ENCODE measurements at places on chromosomes 1 and 21.
A peak's percentile ranks its signal among the peaks of the same experiment; 100 is the strongest.

- DNase-seq, result no peak
Measured at GRCh38 chr1:246147524-246148461, 359.3 kb downstream of the SMYD3 start.

- DNase-seq, result no peak
Measured at GRCh38 chr1:204426035-204426436, 14.4 kb upstream of the PPP1R15B start.

- DNase-seq, result peak; percentile 76
Measured at GRCh38 chr1:158124999-158125398, 55.7 kb upstream of the CD1D start.

DNA sequence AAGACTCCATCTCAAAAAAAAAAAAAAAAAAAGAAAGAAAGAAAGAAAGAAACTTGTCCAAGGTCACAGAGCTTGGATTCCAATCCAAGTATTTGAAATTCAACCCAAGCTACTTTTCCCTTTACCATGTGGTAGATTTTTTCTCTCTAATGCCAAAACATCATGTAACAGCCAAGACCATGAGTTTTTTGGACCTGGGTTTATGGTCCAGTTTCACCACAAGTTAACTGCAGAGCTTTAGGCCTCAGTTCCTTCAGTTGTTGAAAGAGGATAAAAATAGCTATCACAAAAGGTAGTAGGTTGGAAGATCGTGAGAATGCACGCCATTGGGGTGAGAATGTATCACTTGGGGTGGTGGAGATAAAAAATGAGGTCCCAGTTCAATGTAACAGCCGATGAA lies 33.4 kb downstream of the ATP2B4 start:
- no peak for DNase-seq

- DNase-seq, result peak; percentile 35
Measured at GRCh38 chr1:52904927-52905698, 16.4 kb downstream of the ECHDC2 start.

- DNase-seq, result no peak
Measured at GRCh38 chr1:88695781-88696180, 11.7 kb downstream of the PKN2 start.

- no peak for DNase-seq
Measured at GRCh38 chr1:89986020-89986419, 8.9 kb upstream of the ZNF326 start.

- DNase-seq, result no peak
Measured at GRCh38 chr1:168686666-168687065, 42.3 kb downstream of the DPT start.

GRCh38 chr1:218421531-218421930 lies 76.4 kb downstream of the TGFB2 start:
- no peak for DNase-seq

- no peak for DNase-seq
Measured at GRCh38 chr1:53414632-53415031, 44.6 kb upstream of the DMRTB1 start.

DNA sequence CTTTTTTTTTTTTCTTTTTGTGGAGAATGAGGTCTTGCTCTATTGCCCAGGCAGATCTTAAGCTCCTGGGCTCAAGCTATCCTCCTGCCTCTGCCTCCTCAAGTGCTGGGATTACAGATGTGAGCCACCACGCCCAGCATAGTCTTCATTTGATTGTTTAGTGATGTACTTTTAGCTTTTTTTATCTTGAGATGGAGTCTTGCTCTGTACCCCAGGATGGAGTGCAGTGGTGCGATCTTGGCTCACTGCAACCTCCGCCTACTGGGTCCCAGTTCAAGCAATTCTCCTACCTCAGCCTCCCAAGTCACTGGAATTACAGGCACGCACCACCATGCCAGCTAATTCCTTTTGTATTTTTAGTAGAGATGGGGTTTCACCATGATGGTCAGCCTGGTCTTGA lies 24.0 kb upstream of the LRRC3 start:
- no peak for DNase-seq

DNA sequence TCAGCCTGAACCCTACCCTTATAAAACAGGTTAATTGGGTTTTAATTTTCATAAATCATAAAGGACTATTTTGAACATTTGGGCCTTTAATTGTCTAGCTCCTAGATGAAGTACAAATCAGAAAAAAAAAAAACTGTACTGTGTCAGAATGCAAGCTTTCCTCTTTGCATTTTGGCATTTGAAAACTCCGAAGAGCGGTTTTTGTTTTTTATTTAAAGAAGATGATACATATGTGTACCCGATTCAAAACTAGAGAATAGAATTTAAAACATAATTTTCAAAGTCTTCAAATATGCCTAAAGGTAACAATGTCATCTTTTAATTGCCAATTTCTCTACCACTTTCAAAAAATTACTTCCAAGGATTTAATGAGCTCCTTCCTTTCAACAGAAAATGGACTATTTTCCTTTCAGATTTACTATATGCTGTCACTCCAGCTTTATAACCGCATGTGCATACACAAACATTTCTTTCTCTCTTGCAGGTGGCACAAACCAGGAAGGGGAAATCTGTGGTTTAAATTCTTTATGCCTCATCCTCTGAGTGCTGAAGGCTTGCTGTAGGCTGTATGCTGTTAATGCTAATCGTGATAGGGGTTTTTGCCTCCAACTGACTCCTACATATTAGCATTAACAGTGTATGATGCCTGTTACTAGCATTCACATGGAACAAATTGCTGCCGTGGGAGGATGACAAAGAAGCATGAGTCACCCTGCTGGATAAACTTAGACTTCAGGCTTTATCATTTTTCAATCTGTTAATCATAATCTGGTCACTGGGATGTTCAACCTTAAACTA lies 33.7 kb downstream of the MRPL39 start:
- peak; percentile 87 for DNase-seq

GRCh38 chr1:200938955-200939354 lies 44.3 kb downstream of the INAVA start:
- DNase-seq, result peak; percentile 5

GRCh38 chr1:71593523-71593922 lies 512.7 kb upstream of the ZRANB2 start:
- DNase-seq, result no peak

DNA sequence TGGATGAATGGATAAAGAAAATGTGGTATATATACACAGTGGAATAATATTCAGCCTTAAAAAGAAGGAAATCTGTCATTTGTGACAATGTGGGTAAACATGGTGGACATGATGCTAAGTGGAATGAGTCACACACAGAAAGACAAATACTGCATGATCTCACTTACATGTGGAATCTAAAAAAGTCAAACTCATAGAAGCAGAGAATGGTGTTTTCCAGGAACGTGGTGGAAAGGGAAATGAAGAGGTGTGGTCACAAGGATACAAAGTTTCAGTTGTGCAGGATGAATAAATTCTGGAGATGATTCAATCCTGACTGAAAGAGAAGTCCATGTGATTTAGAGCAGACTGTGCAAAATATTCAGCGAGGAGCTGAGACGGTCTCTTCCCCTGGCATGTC lies 56.6 kb downstream of the RYR2 start:
- DNase-seq, result no peak

DNA sequence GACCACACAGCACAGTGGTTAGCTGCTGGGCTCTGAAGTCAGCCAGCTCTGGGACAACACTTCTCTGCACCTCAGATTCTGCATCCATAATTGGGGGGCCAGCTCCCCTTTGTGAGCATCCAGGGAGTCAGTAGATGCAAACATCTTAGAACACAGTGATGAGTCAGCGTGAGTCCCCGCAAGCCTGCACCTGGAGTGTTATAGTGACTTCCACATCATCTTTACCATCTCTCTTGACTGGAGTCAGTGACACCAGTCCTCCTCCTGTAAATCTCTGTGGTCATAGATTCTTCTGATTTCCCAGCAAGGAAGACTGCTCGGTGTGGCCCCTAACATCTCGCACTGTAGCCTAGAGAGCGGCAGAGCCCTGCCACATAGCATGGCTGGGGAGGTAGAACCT lies 13.9 kb upstream of the EDN2 start:
- DNase-seq, result no peak

GRCh38 chr1:54215523-54215922 lies 15.6 kb downstream of the MRPL37 start:
- DNase-seq, result no peak

DNA sequence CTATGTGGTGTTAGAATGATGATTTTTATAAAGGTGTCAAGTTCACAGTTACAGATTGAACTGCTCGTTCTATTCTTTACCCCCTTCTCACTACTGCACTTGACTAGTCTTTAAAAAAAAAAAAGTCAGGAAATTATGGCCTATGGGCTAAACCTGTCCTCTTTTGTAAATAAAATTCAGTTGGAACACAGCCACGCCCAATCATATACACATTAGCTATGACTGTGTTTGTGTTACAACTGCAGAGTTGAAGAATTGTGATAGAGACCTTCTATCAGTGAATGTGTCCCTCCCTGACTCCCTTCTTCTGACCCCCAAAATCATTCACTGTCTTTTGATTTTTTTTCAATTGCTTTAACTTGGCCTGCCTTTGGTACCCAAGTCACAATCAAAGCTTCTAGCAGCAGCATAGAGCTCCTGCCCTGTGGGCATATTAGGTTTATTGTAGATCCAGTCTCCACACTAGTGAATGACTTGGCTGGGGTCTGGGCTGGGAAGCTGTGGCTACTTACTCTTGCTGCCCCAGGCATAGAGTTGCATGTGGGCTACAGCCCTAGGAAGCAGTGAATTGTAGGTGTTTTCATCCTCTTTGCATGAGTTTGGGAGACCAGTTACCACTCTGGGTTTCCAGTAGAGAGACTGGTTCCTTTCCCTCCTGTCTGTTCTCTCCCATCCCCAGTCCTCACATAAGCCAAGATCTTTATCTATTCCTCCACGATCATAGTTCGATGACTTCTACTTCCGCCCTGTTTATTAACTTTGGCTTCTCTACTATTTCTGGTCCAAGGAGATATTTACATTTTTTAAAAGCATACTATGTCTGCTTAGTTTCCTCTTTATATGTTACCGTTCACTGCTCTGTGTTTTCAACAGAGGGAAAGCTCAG lies 249.9 kb downstream of the FMN2 start:
- no peak for DNase-seq

GRCh38 chr21:15052459-15052763 lies 12.4 kb downstream of the NRIP1 start:
- DNase-seq, result no peak

- no peak for DNase-seq
Measured at GRCh38 chr1:239725371-239725770, 339.0 kb downstream of the CHRM3 start.

DNA sequence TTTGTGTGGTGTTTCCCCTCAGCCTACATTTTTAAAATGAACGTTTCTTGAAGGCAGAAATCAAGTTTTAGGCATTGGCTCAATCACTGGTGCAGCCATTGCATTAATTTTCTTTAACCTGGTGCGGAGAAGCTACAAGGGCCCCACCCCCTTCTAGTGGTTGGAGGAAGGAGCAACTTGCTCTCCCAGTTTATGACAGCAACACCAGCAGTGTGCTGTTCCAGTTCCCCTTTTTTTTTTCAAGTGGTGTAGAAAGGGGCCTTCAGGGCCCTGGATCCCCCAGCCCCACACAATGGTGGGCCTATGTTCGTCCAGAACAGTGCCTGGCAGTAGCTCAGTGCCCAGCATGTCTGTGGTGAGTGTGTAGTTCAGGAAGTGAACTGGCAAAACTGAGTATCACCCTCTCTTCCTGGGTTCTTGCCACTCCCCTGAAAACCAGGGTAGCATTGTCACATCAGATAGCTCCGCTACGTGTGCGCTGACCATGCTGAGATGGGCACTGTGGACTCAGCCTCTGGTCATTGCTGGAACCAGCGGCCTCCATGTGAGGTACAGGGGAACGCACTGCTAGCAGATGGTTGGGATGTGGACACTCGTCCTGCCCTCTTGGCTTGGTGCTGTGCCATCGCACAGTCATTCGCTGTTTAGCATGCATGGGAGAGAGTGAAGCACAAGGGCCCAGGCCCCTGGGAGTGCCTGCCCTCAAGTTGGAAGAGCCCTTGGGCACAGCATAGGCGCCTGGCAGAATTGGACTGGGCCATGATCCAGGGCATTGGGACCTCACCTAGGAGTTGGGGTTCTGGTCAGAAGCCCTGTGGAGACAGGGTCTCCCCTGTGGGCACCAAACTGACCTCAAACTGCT lies 7.2 kb downstream of the ARF1 start:
- no peak for DNase-seq

- DNase-seq, result no peak
Measured at GRCh38 chr1:28781305-28781704, 30.7 kb upstream of the OPRD1 start.

- DNase-seq, result no peak
Measured at GRCh38 chr1:16191309-16191708, 21.1 kb downstream of the ARHGEF19 start.

DNA sequence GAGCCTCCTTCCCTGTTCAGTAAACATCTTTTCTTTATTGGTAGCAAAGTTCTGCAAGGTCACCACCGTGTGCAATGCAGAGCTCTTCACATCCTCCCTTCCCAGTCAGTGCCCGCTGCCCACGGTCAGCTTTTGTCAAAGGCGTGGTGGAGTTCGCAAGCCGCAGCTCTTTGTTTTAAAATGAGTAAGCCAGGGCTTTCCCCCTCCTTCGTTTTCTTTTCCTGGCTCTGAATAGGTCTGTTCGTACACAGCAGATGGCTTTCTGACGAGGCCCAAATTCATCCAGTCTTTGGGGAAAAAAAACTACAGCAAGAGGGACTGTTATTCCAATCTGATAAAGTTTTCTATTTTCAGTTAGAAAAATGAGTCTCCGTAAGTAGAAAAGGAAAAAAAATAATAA lies 153.2 kb downstream of the LRIG2 start:
- peak; percentile 35 for DNase-seq

DNA sequence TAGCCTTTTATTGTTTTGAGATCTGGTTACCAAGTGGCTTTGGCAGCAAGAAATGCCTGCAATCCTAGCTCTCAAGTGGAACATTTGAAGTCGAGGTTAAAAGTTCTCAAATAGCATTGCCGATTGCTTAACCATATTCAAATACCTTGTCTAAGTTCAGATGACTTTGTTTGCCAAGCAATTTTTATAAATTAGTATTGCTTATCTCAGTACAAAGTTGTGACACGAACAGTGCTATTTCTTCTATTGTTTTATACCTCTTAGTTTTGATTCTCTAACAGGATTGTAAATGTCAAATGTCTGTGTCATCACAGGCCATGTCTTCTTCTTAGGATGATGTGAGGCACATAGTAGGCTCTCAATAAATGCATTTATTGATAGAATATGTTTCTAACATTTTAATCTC lies 633.3 kb downstream of the PTPRC start:
- no peak for DNase-seq

DNA sequence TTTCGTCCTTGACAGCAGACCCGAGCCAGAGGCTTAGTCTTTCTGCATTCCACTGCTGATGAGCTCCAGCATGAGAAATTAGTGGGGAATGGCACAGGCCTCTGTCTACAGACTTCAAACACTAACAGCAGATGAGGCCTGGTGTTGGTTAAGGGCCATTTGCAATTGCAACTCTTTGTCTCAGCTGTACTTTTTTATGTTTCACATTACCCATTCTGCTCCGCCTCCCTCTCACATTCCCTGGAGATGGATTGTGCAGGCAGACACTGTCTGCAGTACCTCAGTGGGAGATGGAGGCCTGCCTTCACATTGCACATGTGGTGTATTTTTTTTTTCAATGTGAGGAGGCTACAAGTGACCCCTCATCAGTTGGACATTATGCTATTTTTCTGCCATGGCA lies 370.2 kb downstream of the DUSP10 start:
- no peak for DNase-seq

- DNase-seq, result peak; percentile 21
Measured at GRCh38 chr1:165408518-165408917, 36.4 kb downstream of the RXRG start.
